ENCODE measurements at places on chromosomes 12 and 14. TPM values are rescaled to one million over a fixed set of nuclear protein-coding genes. Genes with fewer than 3 reads are reported as not detected.

- DNase-seq = no peak
Observed at GRCh38 chr12:10661338-10661737, 12.5 kb downstream of the STYK1 start.

The OASL gene
- total RNA-seq = not detected

The CAND1 gene
- total RNA-seq = 151 TPM

The SMIM41 gene
- 0.12 TPM for total RNA-seq

The FERMT2 gene
- 108 TPM for total RNA-seq

GRCh38 chr14:93788543-93789227, 400 bp upstream of the PRIMA1 start:
- peak; percentile 78 for DNase-seq

DNA sequence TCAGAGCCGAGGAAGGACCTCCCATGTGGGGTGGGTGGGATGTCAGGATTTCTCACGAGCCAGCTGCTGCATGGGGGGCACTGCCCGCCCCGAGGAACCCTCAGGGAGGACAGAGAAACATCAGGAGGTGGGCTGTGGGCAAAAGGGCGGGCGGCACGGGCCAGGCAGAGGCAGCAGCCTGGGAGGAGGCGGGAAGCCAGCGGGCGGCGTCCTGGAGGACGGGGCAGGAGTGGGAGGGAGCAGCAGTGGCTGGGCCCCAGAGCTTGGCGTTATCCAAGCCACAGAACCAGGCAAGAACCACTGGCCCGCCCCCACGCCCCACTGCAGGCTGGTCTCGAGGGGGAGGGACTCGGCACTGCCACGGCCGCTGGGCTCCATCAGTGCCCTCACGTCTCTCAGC, 2.4 kb downstream of the C14orf180 start:
- no peak for DNase-seq

DNA sequence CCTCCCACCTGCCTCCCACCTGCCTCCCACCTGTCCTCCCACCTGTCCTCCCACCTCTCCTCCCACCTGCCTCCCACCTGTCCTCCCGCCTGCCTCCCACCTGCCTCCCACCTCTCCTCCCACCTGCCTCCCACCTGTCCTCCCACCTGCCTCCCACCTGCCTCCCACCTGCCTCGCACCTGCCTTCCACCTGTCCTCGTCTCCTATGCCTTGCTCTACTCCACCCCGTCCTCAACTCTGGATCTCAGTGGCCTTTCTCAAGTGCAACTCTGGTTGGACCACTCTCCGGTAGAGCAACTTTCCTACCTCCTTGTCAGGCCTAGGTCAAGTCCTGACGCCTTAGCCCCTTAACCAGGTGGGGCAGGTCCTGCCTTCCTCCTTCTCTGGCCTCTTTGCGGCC, 29.3 kb upstream of the PEX5 start:
- no peak for DNase-seq

GRCh38 chr12:117360222-117360550, 1.2 kb downstream of the NOS1 start:
- peak; percentile 51 for DNase-seq

GRCh38 chr14:61953602-61954001, 191.4 kb downstream of the SNAPC1 start:
- no peak for DNase-seq

DNA sequence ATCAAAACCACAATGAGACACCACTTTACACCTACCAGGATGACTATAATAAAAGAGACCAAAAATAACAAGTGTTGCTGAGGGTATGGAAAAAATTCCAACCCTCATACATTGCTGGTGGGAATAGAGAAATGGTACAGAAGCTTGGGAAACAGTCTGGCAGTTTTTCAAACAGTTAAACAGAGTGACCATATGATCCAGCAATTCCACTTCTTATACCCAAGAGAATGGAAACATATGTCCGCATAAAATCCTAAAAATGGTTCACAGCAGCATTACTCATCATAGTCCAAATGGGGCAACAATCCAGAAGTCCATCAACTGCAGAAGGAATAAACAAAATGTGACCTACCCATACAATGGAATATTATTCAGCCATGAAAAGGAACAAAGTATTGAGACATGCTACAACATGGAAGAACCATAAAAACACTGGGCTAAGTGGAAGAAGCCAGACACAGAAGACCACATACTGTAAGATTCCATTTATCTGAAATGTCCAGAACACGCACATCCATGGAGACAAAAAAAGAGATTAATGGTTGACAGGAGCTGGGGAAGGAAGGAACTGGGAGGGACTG, 44.5 kb downstream of the CHGA start:
- DNase-seq = no peak

The PRIM1 gene
- total RNA-seq = 69.9 TPM

DNA sequence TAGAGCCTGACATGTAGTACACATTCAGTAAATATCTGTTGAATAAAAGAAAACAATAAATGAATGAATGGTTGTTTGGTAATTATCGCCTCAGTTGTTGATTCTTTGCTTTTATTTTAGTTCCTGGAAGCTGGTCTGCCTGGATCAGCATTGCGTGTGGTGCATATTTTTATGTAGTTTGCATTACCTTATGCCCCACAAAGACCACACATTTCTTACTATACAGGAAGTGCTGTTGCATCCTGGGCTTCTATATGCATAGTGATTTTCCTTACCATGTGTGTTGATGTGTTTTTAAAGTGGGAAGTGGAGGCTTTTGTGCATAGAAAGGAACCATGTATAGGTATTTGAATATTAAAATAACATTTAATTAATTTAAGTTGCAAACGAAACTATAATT, 43.6 kb downstream of the DYRK2 start:
- no peak for DNase-seq

The TMEM229B gene
- total RNA-seq = 1.6 TPM

The ZNF605 gene
- 14.4 TPM for total RNA-seq

DNA sequence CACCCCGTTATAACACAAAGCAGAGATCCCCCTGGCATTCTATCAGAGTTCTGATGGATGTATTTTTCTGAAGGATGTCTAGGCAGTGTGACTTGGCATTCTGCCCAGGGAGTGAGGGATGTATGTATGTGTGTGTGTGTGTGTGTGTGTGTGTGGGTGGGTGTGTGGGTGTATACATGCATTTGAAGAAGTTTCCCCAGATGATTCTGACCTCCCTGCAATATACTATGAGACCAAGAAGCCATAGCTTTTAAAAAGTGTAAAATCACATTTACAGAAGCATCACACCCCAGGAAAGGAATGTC, 59.7 kb upstream of the NAP1L1 start:
- DNase-seq = no peak

GRCh38 chr12:131258398-131258797, 304.7 kb downstream of the ADGRD1 start:
- no peak for DNase-seq

GRCh38 chr12:131239384-131240094, 285.8 kb downstream of the ADGRD1 start:
- no peak for DNase-seq

DNA sequence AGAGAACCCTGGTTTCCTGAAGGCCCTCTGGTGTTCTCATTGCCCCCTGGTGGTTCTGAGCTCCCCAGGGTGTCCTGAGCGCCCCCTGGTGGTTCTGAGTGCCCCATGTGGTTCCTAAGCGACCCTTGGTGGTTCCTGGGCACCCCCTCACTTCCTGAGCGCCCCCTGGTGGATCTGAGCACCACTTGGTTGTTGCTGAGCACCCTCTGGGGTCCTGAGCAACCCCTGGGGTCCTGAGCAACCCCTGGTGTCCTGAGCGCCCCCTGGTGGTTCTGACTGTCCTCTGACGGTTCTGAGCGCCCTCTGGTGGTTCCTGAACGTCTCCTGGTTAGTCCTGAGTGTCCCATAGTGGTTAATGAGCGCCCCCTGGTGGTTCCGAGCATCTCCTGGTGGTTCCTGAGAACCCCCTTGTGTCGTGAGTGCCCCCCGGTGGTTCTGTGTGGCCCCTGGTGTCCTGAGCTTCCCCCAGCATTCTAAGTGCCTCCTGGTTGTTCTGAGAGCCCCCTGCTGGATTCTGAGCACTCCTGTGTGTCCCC, 568.3 kb downstream of the TMEM121 start:
- DNase-seq = no peak

DNA sequence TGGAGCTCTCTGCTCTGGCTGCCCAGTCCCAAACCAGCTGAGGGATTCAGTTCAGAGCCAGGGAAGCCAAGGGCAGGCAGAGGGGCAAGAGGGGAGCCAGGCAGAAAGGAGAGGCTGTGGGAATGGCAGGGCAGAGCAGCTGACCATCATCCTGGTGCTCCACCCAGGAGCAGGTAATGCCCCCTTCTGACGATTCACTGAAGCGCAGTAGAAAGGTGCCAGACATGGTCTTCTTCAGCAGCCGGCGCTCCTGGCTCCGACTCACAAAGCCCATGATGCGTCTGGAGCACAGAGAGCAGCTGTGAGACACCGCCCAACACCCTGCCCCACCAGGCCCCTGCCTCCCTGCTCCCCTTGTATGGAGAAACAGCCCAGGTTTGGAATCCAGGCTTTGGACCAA, 8.0 kb downstream of the IL23A start:
- DNase-seq = peak; percentile 64

GRCh38 chr12:99917711-99918402, 66.9 kb downstream of the ANKS1B start:
- DNase-seq = no peak

The LRIG3 gene
- 7.5 TPM for total RNA-seq

- DNase-seq = no peak
Observed at GRCh38 chr14:86858031-86858430, 1135.0 kb downstream of the GALC start.
